LoVo (cell line): ENCODE measurements at places on chromosomes 5 and 9.

GRCh38 chr9:137705906-137706305, 87.1 kb downstream of the EHMT1 start:
- no peak for DNase-seq

DNA sequence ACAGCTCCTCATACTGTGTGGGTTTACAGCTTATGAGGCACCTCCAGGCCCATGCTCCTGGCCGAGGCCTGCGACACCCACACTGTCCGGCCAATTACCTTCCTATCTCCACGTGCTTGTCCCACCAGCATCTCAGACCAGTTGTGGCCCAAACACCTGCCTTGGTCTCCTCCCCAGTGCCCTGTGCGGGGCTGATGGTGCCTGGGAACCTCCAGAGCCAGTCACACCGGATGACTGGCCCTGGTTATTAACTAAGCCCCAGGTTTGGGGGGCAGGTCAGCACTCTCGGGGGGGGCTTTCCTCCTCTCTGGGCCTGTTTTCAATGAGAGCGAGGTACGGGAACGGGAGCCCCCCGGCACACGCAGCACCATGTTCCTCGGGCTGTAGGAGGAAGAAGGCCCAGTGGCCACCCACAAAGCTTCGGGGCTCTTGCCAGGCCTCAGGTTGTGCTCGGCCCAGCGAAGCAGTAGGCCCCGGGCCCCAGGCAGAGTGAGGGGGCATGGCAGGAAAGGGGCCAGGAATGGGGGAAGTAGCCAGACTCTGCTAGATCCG, 76.0 kb upstream of the PHYKPL start:
- DNase-seq: no peak

DNA sequence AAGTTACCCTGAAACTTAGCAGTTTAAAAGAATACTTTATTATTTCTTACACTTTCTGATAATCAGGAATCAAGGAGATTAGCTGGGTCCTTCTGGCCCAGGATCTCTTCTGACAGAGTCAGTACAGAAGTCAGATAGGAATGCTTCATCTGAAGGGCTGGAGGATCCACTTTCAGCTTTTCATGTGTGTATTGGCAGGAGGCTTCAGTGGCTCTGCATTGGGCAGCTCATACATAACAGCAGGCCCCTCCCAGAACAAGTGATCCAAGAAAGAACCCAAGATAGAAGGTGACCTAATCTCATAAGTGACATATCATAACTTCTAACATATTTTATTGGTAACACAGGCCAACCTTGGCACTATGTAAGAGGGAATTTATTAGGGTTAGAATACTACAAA, 258.4 kb downstream of the HCN1 start:
- DNase-seq: no peak

- no peak for DNase-seq
Observed at GRCh38 chr9:131395157-131396098, 1.5 kb downstream of the PRRC2B start.

- DNase-seq: no peak
Observed at GRCh38 chr9:106784076-106784475, 78.9 kb upstream of the ZNF462 start.

- DNase-seq: no peak
Observed at GRCh38 chr5:168793841-168794837, 215.0 kb upstream of the PANK3 start.

DNA sequence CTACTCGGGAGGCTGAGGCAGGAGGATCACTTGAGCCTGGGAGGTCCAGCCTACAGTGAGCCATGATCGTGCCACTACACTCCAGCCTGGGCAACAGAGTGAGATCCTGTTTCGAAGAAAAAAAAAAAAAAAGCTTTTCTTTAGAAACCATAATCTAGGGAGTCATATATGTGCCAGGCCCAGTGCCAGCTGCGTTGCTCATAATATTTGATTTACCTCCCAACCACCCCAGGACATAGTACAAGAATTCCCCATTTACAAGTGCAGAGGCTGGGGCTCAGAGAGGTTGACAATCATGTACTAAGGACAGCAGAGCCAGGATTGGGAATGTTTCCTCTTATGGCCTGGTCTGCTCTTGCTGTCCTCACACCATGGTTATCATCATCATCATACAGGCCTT, 25.1 kb upstream of the TRIM14 start:
- no peak for DNase-seq

DNA sequence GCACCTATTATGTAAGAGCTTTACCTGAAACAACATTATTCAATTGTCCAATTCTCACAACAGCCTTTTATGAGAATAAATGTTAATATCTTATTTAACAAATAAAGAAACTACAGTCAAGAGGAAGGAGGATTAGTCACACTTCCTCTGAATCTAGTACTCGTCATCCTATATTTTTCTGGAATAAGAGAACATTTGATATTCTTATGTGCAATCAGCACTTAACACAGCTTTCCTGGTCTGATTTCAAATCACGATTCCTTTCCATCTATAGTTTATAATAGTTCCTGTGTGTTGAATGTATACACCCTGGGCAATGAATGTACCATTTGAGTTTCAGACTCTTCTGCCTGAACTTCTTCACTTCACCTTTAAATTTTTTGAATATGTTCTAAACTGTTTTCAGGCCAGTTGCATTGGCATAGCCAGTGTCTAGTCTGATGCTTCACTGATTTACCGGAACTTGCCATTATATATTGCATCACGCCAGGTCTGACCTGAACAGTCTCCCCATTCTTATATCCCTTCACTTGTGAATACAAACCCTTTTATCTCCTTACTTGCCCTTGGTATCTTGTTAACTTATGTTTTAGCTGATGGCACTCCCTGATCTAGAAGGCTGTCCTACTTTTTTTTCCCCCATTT, 698.3 kb downstream of the MAT2B start:
- DNase-seq: no peak

DNA sequence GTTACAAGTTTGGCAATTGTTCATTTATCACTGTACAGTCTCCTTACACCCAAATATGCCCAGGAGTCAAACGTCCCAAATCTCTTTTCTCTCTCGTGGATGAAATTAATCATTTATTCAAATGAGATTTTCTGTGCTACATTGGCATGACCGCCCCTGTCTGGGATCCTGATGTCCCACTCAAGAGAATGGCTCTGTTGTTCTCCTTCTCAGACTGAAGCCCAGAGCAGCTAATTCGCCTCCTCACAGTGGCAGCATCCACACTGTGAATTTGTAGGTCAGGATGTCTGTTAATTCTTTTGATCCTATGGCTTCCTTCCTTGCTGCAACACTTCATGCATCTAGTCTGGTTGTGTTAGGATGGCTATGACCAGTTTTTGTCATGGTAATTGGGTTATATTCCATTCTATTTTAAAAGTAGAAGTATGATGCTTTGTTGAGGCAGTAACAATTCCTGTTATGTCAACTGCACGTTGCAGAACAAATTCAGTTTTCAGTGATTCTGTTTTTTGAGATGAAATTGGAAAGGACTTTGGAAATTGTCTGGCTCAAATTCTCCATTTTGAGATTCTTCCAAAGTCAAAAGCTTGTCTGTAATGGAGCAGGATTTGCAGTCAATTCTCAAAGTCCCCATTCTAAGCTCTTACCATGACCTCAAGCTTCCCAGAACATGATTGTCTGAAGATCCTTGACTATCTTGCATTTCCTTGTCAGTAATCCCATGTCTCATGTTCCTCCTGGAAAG, 141.5 kb upstream of the GAS1 start:
- no peak for DNase-seq
